ENCODE measurements at places on chromosomes 1 and 21. TPM values are rescaled to one million over a fixed set of nuclear protein-coding genes. Genes with fewer than 3 reads are reported as not detected.

SLAMF6 gene
- not detected for total RNA-seq

GRCh38 chr1:78620666-78621065 is 418 bp downstream of the IFI44L start:
- DNase-seq, result no peak

DNA sequence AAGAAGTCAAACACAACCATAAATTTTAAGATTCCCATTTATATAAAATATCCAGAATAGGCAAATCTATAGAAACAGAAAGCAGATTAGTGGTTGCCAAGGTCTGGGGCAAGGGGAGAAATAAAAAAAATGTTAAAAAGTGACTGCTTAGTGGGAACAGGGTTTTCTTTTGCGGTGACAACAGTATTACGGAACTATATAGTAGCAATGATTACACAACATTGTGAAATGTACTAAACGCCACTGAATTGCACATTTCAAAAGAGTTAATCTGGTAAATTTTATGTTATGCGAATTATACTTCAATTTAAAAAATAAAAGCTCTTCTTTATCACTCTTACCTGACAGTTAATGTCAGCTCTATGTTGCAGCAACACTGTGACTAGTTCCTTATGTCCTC is 105.2 kb downstream of the ACBD6 start:
- DNase-seq, result no peak

NKAIN1 gene
- total RNA-seq, result 0.18 TPM

GRCh38 chr1:245872475-245872874 is 634.6 kb downstream of the SMYD3 start:
- no peak for DNase-seq

GRCh38 chr1:236706183-236706582 is 19.9 kb downstream of the ACTN2 start:
- no peak for DNase-seq

GRCh38 chr1:151759241-151759640 is 4.1 kb downstream of the MRPL9 start:
- DNase-seq, result no peak

MAP10 gene
- not detected for total RNA-seq

WDR47 gene
- 7.7 TPM for total RNA-seq

GRCh38 chr1:57770772-57771171 is 346.9 kb upstream of the DAB1 start:
- peak; percentile 22 for DNase-seq

- DNase-seq, result no peak
Measured at GRCh38 chr1:111789666-111790316, 34.1 kb downstream of the DDX20 start.

PAQR6 gene
- total RNA-seq, result 7.2 TPM

DNA sequence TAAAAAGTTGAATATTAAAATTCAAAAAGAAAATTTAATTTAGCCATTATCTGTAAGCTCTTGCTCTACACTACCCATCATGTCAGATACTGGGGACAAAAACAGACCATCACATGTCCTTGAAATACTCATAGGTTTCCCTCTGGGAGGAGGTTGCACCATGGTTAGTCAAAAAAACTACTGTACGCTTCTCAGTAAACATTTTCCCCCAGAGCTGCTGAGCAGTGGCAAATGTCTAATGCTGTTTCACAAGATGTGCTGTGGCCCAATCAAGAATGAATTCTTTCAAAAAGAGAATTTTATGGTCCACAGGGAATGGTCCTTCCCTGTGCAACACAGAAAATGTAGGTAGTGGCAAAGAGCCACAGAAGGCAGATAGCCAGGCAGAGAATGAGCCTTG is 6.1 kb downstream of the SLC25A24 start:
- DNase-seq, result no peak

- peak; percentile 60 for DNase-seq
Measured at GRCh38 chr1:78483903-78484302, 6.9 kb upstream of the PTGFR start.

GRCh38 chr1:118244194-118244593 is 59.2 kb upstream of the SPAG17 start:
- DNase-seq, result no peak

GRCh38 chr1:47776667-47777131 is 220.5 kb downstream of the TRABD2B start:
- no peak for DNase-seq

DNA sequence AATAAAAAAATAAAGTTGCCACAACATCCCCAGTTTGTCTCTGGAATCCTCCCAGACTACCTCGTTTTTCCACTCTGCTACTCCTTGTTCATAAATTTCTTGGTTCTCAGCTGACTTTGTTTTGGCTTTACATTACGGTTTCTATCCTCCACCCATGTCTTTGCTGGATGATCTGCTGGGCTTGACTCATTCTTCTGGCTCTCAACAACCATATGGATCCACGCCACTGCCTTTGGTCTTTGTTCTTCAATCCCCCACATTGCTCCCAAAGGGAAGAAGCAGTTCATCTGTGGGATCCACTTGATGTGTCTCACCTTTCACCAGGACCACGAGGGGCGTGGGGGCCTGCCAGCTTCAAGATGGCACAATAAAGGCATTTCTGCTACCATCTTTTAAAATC is 67.1 kb upstream of the NBL1 start:
- no peak for DNase-seq

OR2L3 gene
- total RNA-seq, result not detected

GRCh38 chr1:96978444-96978843 is 256.9 kb downstream of the PTBP2 start:
- no peak for DNase-seq

DNA sequence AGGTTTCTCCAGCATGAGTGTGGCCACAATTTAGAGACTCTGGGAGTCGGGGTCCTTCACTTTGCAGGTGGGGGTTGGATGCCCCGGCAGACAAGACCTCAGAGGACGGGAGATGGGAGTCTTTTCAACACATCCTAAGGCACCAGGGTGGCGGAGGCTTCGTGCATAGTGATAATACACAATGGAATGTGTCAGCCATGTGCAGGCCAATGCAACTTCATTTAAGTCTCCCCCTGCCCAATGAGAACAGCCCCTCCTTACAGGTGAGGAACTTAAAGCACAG is 75.9 kb upstream of the IFFO2 start:
- DNase-seq, result no peak

GRCh38 chr1:84540759-84541158 is 33.5 kb downstream of the CTBS start:
- DNase-seq, result peak; percentile 6

KCNN3 gene
- total RNA-seq, result 0.26 TPM

DNA sequence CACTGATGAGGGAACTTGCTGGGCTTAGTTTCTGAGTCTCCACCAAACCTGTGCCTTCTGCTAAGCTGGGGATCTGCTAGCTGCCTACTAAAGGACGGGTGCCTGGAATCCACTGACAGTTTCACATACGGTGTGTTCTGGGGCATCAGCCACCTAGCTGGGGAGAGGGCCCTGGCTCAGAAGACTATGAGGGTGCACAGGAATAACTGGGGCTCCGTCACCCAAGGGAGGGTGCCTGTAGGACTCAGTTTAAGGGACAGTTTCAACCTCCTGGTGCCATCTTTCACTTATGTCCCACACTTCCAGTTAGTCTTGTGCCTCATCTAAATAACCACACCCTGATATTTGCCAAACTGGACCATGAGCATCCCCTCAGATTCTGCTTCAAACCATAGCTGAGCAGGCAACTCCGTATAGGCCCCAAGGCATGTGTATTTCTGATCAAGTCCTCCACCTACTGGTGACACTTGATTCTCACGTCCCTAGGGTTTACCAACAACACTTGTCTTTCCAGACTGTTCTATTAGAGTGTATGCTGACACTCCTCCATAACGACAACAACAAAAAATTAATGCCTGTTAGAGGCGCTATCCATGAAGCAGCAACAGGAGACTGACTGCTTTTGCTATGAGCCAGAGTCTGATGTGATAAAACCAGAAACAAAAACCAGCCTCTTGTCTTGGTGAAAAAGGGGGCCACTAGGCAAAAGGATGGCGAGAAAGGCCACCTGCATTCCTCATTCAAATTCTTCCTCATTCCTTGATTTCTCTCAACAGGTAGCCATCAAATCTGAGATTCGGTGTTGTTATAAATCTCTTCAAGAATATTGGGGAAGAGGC is 55.0 kb upstream of the PAXBP1 start:
- DNase-seq, result peak; percentile 72

PKP1 gene
- 211 TPM for total RNA-seq

- DNase-seq, result no peak
Measured at GRCh38 chr21:42534421-42535378, 21.0 kb downstream of the SLC37A1 start.

- DNase-seq, result peak; percentile 19
Measured at GRCh38 chr1:14538335-14538734, 60.1 kb upstream of the KAZN start.

DNA sequence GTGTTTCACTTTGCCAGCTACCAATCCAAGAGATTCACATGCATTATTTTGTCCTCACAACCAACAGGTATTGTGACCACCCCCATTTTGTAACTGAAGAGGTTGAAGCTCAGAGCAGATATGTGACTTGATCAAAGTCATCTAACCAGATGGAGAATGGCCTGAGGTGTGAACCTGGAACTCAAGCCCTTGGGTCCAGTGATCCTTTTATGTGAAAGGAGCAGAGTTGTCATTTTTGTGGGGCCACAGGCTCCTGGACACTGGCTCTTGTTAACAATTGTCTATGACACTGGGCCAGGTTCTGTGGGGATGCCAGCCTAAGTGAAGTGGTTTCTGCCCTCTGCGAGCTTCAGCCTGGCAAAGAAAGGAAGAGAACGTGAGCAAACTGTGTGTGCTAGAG is 172.6 kb downstream of the ZZZ3 start:
- no peak for DNase-seq

DNA sequence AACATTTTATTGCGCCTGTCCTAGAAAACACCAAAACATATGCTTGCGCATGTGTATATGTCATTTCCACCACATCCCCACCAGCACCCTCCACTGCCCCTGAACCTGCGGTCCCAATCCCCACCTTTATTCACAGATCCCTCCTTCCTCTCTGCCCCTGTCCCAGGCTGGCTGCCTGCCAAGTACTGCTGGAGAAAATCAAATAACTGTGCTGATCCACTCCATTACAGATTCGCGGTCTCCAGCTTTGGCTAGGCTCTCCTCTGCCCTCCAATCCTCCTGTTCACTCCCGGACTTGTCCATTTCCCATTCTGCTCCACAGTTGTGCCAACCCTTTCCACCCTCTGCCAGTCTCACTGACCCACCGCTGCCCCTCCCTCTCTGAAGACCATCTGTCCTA is 59.3 kb upstream of the GJB5 start:
- DNase-seq, result no peak

DNA sequence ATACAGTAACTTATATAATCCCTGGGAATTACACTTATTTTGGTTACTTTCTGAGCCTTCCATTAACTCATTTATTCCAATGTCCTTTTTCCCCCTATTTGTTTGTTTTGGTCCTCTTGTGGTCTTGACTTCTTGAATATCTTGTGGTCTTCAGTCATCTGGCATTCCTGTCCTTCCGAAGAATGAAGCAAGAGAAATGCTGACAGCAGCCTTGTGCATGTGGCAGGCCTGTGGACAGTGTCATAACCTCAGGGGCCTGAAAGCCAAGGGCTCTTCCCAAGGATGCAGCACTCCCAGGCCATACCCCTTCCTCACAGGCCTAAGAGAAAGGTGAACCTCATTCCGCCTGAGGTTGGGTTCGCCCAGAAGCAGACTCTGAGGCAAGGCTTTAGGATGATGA is 470.2 kb downstream of the DISC1 start:
- no peak for DNase-seq

GRCh38 chr1:17465228-17465627 is 25.8 kb upstream of the RCC2 start:
- peak; percentile 13 for DNase-seq

- no peak for DNase-seq
Measured at GRCh38 chr1:214913966-214914365, 168.6 kb upstream of the KCNK2 start.

DNA sequence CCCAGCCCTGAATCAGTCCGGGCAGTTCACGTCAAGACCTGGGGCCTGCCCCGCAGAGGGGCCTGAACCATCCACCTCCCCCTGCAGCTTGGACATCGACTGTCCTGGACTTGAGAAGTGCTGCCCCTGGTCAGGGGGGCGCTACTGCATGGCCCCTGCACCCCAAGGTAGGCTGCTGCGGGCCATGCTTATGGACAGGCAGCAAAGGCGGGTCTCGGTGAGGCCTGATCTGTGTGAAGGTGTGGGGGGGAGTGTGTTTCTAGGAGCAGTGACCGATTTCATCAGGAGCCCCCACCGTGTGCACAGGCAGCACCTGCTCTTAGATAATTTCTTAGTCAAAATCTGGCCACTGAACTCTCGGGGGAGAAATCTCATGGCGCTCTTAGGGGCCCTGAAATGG is 13.0 kb downstream of the UMODL1 start:
- DNase-seq, result no peak

S100A7A gene
- not detected for total RNA-seq

DNA sequence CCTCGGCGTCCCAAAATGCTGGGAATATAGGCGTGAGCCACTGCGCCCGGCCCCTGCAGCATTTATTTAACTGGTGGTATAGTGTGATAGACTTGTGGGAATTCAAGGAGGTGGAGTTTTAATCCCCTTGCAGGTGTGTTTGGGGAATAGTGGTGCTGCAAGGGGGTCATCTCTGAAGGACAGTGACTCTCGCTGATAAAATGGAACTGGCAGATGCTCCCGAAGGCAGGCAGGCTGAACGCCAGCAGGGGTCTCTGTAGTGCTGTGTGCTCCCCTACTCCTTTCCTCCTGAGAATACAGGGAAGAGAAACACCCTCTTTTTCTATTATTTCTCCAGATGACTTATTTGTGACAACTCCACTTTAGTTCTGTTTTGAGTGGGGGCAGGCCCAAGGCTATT is 4.0 kb downstream of the OSCP1 start:
- no peak for DNase-seq

- no peak for DNase-seq
Measured at GRCh38 chr1:90957497-90957896, 64.3 kb downstream of the ZNF644 start.

DNA sequence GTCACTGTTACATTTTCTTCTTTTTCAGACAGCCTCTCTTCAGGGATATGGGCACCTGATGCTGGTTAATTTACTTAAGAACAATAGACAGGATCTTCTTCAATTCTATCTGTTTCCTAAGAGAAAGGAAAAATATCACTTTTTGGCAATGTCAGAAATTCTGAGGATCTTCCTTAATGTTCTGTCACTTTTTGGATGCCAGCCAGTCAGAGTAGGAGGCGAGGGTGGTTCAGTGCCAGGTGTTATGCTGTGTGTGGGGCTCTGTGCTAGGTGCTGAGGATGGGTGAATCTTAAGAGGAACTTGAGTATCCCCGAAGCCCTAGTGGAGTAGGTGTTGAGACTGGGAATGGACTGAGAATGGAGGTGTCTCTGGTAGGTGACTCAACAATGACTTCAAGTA is 133.5 kb downstream of the UCK2 start:
- no peak for DNase-seq
